Upper lobe of left lung (tissue), 6 donors: ENCODE measurements at places on chromosomes 13 and 19.

DNA sequence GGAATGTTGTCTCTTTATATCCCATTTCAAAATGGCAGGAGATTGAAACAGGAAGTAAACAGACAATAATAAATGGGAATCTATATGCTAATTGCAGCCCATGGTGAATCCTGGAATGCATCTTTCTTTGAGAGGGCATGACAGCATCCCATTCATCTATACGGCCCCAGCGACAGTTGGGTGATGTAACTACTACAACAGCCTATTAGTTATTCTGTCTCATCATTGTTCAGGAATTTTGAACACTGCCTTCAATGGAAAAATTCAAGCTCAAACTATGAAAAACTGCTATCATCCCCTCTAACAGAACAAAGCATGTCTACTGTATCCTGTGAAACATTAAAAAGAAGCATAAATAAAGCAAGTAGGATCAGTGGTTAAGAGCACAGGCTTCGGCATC, 262.1 kb downstream of the DCT start:
- DNase-seq: no peak
- no peak overlapping the region for H3K27ac ChIP-seq
- H3K27me3 ChIP-seq: no peaks in the 10 kb centered on the region
- H3K4me3 ChIP-seq: no peak overlapping the region

- H3K27me3 ChIP-seq: no peaks in the 10 kb centered on the region
- H3K27ac ChIP-seq: no peak overlapping the region
- H3K36me3 ChIP-seq: peaks cover 60% of the 10 kb centered on the region
- H3K4me3 ChIP-seq: no peak overlapping the region
- no peak for DNase-seq
These were observed 12.1 kb downstream of the TYK2 start for GRCh38 chr19:10368101-10368803.

- no peaks in the 10 kb centered on the region for H3K36me3 ChIP-seq
- H3K4me1 ChIP-seq: no peaks in the 10 kb centered on the region
- H3K4me3 ChIP-seq: no peak overlapping the region
- no peak overlapping the region for H3K27ac ChIP-seq
- H3K27me3 ChIP-seq: no peaks in the 10 kb centered on the region
- DNase-seq: no peak
These were observed 963.1 kb downstream of the EFNB2 start for GRCh38 chr13:105572401-105572800.

DNA sequence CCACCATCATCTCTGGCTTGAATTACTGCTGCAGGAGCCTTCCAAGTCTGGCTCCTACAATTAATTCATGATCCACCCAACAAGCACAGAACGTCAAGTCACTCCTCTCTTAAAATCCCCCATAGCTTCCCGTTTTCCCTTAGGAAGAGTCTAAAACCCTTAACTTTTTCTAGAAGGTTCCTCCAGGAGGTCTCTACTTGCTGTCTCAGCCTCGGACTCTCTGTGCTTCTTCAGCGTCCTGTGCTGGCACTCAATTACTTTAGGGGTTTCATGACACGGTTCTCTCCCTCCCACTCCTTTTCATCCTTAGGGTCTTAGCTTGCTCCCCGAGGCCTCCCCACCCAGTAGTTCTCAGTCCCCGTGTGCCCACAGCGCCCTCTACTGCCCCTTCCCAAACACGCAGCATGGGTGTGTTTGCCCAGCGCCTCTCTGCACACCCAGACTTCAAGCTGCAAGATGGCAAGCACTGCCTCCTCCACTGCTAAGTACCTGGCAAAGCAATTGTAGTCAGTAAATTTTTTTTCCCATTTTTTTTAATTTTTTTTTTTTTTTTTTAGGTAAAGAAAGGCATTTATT, 25.8 kb upstream of the MAP3K10 start:
- no peak overlapping the region for H3K27ac ChIP-seq
- H3K27me3 ChIP-seq: no peaks in the 10 kb centered on the region
- H3K4me1 ChIP-seq: no peaks in the 10 kb centered on the region
- H3K4me3 ChIP-seq: no peak overlapping the region
- DNase-seq: no peak
